HuH-7 (cell line): ENCODE measurements at places on chromosomes 6 and 20.

DNA sequence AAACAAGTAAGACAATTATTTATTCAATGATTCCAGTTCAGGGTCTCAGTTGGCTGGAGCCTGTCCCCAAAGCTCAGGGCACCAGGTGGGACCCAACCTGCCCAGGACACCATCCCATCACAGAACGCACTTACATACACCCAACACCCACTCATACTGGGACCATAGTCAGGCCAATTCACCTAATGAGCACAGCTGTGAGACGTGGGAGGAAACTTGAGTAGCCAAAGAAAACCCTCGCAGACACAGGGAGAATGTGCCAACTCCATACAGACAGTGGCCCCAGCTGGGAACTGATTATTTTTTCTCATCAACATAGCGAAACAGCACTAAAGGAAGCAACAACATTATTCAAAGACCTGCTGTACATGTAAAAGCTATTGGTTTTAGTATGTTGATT, 58.6 kb upstream of the DOK5 start:
- DNase-seq: no peak

GRCh38 chr6:87784690-87785089, 82.7 kb upstream of the AKIRIN2 start:
- no peak for DNase-seq

- DNase-seq: no peak
Observed at GRCh38 chr6:106133040-106133439, 46.9 kb downstream of the PRDM1 start.

- DNase-seq: no peak
Observed at GRCh38 chr6:119445666-119446065, 96.1 kb upstream of the MAN1A1 start.

DNA sequence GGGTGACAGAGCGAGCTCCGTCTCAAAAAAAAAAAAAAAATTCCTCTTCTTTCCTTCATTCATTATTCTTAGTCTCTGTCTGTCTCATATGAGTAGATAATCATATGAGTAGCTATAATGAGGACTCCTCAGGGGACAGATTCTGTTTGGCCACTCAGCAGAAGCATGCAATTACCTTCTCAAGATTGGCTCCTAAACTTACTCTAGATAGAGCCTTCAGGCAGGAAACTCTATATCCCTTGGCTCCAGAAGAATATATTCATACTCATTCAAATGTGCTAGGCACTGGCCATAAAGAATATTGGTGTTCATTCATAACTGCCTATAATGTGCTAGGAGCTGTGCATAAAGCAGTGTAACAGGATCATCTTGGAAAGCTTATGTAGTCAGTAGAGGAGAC, 2.2 kb upstream of the ACAT2 start:
- DNase-seq: no peak

- DNase-seq: no peak
Observed at GRCh38 chr6:152261179-152261578, 376.0 kb downstream of the SYNE1 start.

DNA sequence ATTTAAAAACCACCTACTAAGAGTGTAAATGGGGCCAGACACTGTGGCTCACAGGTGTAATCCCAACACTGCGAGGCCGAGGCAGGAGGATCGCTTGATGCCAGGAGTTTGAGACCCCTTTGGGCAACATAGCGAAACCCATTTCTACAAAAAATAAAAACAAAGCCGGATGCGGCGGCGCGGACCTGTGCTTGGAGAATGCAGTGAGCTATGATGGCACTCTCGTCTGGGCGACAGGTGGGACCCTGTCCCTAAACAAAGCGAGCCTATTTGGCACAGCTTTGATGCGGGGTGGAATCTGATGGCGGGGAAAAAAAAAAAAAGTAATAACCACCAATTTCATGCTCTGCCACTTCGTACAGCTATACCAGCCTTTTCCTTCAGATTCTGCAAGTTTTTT, 1.1 kb downstream of the TCP1 start:
- DNase-seq: no peak

DNA sequence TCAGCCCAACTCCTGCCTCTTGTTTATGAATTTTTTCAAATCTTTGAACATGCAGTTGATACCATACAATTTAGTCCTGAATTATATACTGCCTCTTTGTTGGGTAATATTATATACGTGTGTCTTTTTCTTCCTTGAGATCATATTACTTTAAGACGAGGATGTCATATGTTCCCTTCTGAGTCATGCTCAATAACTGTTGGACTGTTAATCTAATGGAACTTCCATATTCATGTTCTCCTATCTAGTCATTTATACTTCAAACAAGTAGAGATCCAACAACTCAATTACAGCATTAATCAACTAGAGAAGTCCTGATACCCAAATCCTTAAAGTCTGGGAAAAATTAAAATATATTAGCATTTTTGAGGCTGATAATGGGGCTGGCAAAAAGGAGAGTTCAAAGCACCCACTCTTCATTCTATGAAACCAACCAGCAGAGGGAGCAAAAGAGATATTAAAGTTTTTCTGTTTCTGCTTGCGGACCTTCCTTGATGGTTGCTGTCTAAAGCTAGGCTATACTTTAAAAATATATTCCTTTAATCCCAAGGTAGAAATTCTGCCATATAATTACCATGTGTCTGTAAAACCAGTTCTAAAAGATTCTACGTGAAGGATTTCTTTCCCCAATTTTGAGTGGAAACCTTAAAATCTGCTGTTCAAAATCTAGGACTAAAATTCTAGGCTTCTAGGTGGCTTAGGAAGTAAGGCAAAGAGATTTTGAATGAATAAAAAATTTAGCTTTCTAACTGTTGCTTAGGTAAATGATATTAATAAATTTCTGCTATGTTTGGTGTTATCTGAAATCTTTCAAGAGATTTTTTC, 498.9 kb downstream of the BCKDHB start:
- DNase-seq: peak; percentile 4

DNA sequence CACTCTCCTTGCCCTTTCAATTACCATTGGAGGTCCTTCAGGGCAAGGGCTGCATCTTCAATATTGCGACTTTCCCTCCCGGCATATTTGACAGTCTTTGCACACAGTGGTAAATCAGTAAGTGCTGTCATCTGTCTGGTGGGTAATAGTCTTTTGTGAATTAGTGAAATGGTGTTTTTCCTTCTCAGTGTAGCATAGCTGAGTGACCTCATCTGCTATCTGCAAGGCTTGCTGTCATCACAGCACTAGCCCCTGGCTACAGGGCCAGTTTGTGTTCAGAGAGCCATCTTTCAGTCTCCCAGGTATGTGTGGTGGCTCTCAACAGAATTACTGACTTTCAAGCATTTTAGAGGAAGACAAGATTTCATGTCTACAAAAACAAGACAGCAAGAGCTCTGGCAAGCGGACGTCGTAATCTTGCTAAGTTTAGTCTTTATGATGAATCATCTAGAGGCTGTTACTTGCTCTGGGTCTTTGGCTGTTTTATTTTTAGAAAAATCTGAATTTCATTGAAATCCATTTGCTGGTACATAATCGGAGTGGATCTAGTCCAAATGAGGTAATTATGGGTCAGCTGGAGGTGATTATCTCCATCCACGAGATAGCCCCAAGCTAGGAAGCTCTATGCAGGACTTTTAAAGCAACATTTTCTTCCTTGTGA, 528.9 kb downstream of the EPM2A start:
- DNase-seq: no peak

DNA sequence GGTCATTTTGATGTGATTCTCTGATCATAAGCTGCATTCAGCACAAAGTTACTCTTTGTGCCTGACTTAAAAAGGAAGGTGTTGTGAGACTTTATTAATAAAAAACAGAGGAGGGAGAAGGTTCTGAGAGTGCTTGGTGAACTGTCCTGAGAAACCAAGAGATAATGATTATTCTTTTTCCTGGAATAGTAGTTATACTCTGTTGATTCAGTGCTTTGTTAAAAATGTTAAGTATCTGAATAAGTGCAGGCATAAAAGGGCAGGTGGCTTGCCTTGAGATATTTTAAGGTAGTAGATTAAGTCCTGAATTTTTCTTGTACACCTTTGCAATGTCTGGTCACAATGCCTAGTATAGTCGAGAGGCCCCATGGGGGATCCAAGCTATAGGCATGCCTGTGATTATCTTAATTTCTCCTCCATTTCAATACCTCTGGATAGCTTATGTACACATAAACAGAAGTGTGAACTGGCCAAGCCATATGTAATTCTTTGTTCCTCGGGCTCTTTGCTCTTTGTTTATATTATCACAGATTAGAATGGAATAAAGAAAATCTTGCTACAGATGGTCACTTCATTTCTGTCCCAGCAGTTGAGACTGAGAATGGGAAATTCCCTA, 50.0 kb downstream of the SOBP start:
- no peak for DNase-seq

DNA sequence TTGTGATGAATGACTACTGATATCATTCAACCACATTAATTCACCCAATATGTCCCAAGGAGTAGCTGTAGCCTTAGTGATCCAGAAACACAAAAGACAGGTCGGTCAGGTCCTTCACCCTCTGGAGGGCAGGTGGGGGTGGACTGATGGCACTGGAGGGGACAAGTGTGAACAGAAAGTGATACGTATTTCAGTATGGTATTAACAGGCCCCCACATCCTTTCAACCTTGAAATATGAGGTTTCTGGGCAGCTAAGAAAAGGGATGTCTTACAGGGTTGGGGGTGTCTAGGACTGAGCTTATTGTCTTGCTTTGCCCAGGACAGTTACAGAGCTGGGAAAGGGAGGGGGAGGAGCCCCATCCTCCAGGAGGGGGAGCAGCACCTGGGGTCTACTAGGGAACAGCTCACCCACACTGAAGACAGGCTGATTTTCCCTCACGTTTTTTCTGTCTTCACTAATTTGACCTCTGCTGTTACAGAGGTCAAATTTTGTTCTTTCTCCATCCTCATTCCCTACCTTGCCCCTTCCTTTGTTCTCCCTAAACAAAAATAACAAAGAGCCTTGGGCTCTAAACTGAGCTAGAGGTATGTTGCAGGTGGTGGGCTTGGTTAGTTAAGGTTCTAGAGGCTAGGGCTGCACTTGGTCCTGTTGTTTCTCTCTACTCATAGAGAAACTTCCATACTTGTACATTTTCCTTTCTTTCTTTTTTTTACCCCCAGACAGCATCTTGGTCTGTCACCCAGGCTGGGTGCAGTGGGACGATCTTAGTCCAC, 38.0 kb upstream of the EEF1A1 start:
- no peak for DNase-seq

DNA sequence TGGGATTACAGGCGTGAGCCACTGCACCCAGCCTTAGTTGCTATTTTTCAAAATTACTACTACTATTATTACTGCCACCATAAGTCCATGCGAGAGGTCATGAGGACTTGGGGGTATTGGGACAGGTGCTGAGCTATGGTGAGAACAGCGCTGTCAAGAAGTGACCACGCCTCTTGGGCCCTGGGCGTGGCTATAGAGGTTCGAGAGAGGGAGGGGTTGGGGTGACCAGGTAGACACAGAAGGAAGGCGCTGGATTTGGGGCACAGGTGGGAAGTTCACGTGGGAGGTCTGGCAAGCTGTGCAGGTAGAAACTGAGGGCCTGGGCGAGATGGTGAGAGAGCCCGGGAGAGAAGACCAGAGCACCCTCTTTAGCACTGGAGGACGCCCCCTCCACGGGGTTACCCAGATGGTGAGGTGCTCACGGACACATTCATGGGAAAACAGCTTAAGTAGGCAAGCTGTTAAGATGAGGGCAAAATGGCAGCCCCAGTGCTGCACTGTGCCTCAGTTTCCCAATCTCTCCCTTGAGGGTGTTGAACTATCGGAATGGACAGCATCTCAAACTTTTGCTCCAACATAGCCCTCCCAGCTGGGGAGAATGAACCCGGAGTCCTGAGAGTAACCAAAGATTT, 61.0 kb downstream of the RAB44 start:
- no peak for DNase-seq

- DNase-seq: no peak
Observed at GRCh38 chr20:19618711-19619110, 139.3 kb upstream of the RIN2 start.
